ENCODE measurements at places on chromosomes 5 and 9. TPM values are rescaled to one million over a fixed set of nuclear protein-coding genes. Genes with fewer than 3 reads are reported as not detected.

DNA sequence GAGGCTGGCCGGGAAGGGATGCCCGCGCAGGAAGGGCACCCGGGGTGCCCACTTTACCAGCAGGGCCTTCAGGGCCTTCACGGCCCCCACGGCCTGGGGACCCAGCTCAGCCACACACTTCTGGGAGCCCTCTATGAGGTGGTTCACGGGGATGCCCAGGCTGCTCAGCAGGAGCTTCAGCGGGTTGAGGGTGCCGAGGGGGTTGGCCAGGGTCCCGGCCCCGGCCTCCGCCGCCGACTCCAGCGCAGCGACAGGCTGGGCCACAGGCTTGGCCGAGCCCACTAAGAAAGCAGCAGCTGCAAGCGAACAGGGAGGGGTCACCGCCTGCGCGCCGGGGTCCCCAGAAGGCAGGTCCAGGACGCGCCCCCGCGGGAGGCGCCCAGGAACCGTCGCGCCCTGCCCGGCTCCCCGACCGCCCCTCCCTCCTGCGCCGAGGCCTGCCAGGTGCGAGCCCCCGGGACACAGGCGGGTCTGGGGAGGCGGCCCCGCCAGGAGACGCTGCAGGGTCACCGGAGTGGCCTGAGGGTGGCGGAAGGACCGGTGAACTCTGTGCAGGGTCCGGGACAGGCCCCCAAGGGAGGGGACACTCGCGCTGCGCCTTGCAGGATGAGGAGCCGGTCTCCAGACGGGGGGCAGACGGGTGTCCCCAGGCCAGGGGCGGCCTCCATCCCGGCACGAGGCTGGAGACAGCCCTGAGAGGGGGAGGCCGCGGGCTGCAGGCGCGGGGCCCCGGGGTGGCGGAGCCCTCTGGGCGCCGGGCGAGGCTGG lies 572 bp downstream of the SCGB3A1 start:
- no peak for DNase-seq

- peak; percentile 53 for DNase-seq
These were observed 205.0 kb upstream of the IER5L start for GRCh38 chr9:129383019-129383560.

GRCh38 chr9:105554042-105554441 lies 3.9 kb upstream of the FKTN start:
- peak; percentile 65 for DNase-seq

DNA sequence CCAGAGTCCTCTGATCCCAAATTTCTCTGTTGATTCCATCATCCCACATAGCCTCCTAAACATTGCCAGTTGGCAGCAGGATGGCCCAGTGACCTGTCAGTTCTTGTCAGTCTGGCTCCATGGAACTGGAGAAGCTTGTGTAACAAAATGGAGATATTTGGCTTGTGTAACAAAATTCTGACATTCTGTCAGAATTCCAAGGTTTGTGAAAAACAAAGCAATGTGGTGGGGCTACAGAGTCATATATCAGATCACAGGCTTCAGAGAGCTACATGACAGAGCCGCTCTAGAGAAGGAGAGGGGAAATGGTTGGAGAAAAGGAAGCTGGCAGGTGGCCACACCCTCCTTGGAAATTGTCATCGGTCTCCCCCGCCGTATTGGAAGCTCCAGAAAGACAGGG lies 75.4 kb upstream of the MAN2A1 start:
- DNase-seq = no peak

DNA sequence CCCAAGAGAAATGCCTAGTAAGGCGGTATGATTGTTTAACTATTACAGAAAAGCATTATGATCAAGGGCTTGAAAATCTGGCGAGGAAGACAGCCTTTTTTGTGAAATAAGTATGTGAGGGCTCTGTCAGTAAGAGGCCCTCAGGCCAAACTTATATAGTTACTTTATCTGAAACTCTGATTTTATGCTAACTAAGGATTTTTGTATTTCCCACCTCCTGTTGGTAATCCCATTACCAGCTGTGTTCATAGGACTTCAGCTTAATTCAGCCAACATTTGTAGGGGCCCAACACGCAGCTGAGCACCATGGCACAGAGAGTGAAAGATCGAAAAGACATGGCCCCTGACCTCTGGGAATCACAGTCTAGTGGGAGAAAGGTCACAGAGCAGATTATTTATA lies 318.3 kb upstream of the WWC1 start:
- DNase-seq = no peak

- DNase-seq = peak; percentile 74
These were observed 27.9 kb downstream of the PCDH1 start for GRCh38 chr5:141850244-141850768.

- DNase-seq = no peak
These were observed 1013.9 kb downstream of the EFNA5 start for GRCh38 chr5:106656821-106657220.

- no peak for DNase-seq
These were observed 89.5 kb downstream of the CDH9 start for GRCh38 chr5:26948921-26949320.

- DNase-seq = no peak
These were observed 179.5 kb upstream of the TARS1 start for GRCh38 chr5:33261305-33261704.

DNA sequence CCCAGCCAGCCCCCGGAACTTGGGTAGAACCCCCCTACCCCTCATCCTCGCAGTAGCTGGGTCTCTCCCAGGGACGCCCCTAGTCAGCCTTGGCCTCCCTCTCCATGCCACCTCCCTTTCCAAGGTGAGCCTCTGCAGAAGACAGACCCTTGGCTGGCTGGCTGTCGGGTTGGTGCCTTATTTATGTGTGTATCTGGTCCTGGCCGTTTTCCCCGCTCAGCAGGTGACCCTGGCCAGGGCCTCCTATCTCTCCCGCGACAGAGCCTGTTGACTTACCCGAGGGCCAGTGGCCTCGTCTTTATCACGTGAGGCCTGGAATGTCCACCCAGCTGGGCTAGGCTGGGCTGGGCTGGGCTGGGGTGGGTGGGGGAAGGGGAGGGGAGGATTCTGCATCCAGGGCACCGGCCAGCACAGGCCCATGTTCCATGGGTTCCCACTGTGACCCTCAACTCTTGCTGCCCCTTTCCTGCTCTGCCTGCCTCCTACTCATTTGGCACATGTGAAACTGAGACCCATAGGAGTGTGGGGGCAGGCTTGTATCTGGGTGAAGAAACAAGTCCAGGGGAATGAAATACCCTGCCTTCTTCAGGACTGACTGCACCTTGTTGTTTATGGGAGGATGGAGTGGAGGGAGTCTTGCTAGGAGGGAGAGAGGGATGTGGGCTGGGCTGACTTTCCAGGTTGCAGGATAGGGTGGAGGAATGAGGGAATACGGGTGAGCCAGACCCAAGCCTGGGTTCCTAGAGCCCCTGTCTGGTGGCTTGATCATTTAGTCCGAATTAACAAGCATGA lies 3.1 kb downstream of the CXXC5 start:
- peak; percentile 86 for DNase-seq

DNA sequence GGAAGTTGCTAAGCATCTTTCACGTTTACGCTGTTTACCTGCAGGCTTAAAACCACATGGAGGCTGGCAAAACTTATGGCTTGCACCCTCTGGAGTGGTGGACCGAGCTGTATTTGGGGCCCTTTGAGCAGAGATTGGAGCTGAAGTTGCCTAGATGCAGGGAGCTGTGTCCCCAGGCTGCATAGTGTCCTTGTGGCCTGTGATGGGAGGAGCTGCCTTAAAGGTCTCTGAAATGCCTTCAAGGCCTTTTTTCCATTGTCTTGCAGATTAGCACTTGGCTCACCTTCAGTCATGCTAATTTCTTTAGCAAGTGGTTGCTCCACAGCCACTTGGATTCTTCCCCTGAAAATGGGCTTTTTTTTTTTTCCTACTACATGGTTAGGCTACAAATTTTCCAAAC lies 81.5 kb upstream of the CHD1 start:
- DNase-seq = no peak

DNA sequence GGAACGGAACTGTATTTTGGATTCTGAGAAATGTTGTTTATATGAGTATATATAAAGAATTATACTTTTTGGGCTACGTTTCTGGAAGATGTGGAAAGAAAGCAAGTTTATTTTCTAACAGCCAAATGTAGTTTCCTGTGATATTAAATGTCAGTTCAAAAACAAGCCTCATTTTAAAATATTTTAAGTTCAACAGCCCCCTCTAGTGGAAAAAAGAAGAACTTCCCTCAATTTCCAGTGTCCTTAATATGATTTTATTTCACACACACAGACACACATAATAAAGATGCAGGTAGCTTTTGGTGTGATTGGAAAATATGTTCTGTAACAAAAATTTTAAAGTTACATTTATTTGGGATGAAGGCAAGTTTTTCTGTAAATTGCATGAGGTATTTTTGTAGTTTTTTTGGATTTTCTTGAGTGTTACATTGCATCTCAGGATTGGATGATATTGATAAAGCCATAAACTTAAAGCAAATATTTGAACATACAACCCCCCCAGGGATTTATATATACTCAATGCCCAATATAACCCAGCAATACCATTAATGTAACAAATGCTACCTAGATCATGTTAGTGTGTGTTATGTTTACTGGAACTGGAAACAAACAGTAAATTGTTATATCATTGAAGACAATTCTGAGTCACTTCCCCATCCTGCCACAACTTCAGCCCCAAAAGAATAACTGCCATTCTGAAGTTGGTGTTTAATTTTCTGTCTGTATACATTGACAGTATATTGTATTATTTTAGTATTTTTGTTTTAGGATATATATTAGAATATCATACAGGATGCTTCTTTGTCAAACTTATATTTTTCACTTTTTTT lies 54.0 kb downstream of the CCDC171 start:
- DNase-seq = no peak

- DNase-seq = no peak
These were observed 61.8 kb downstream of the KDM4C start for GRCh38 chr9:6819529-6819928.

GRCh38 chr5:51033215-51033614 lies 350.0 kb upstream of the ISL1 start:
- DNase-seq = no peak

GRCh38 chr5:6439588-6440550 lies 8.8 kb upstream of the UBE2QL1 start:
- no peak for DNase-seq

GRCh38 chr5:124932791-124933600 lies 186.6 kb upstream of the ZNF608 start:
- DNase-seq = no peak

GRCh38 chr9:124879226-124879625 lies 17.3 kb downstream of the ARPC5L start:
- DNase-seq = no peak

DNA sequence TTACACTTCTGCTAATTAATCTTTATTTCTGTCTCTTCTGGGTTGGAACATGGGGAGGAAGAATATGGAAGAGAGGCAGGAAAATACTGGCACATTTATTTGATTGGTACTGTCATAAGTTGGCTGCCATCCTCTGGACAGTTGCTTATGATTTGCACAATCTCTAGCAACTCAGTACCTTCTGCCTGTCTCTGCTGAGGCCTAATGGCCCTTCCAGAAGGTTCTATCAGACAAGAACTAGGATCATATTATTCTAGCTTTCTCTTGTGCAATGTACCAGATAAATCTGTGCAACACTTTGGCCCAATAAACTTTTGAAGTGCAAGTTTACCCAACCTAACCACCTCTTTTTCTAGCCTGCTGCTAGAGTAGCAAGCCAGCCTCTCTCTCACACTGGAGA lies 335.0 kb downstream of the ARRDC3 start:
- DNase-seq = no peak

DNA sequence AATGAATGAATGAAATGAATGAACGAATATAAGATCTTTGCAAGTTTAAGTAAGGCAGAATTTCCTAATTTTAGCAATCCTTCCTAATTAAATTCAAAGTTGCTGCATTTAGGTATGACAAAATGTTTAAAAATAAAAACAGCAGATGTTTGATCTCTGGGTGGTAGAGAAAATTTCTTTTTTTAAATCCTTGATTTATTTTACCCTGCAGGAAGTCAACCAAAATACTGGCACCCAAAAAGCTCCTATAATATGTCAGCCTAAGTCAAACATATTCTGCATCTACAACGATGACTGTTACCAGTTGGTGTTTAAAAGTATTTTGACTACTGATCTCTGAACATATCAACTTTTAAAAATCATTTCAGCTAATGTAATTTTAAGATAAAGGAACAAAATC lies 58.4 kb downstream of the TTC39B start:
- DNase-seq = no peak

DNA sequence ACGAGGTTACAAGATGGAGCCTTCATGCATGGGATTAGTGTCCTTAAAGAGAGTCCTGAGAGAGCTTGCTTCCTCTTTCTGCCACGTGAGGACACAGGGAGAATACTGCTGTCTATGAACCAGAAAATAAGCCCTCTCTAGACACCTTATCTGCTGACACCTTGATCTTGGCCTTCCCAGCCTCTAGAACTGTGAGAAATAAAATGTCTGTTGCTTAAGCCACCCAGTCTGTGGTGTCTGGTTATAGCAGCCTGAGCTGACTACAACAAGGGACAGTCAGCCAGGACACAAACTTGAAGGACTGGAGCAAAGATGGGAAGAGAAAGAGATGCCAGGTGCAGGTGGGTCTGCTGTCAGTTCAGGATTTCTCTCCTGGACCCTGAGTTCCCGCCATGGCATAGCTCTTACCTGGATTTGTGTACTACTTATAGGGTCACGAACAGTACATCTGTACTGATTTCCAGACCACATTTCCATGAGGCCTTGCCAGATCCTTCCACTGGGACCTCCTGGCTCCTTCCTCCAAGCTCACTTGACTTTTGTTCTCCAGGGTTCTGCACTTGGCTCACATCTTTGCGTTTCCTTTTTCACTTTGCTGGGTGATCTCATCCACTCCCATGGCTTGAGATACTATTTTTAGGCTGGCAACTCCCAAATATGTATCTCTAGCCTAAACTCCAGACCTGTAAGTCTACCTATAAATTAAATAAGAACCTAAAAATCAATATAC lies 44.9 kb upstream of the LIFR start:
- DNase-seq = peak; percentile 36

- DNase-seq = no peak
These were observed 835.6 kb upstream of the GRAMD2B start for GRCh38 chr5:125587631-125588030.

The SLC34A1 gene
- total RNA-seq = not detected

The SLC36A3 gene
- not detected for total RNA-seq

The ADAMTSL1 gene
- total RNA-seq = 5.0 TPM

The MAP1B gene
- total RNA-seq = 94.9 TPM

The ISOC1 gene
- 90.8 TPM for total RNA-seq

The CXCL14 gene
- total RNA-seq = not detected

The PCSK5 gene
- 7.6 TPM for total RNA-seq

The NOXA1 gene
- total RNA-seq = 4.3 TPM

The PCDHA7 gene
- total RNA-seq = not detected
